ENCODE measurements at places on chromosomes 5 and 9.
A peak's percentile ranks its signal among the peaks of the same experiment; 100 is the strongest.

DNA sequence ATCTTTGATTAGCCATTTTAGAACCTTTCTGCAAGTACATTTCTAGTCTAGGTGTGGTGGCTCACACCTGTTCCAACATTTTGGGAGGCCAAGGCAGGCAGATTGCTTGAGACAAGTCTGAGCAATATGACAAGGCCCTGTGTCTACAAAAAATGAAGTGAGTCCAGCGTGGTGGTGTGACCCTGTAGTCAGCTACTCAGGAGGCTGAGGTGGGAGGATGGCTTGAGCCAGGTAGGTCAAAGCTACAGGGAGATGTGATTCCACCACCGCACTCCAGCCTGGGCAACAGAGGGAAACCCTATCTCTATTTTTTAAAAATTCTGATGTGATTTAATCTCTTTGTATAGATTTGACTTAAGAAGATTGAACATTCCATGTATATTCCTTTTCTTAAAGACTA is 95.7 kb upstream of the FAM120A start:
- DNase-seq, result no peak

DNA sequence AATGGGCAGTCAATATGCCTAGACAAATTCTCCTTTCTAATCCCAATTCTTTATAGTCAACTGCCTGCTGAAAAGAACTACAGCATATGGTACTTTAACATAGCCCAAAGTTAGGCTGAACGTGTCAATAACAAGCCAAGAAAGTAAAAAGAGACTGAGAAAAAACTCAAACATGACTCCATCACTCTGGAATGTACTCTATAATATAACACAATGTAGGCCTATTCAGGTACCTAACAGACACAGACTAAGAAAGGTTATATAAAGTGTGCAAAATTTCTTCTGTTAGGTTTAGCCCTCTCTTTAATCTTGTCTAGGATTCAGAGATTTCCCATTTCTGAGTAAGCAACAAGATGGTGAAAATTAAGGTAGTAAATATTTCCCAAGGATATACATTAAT is 209.7 kb upstream of the PRR16 start:
- peak; percentile 47 for DNase-seq

DNA sequence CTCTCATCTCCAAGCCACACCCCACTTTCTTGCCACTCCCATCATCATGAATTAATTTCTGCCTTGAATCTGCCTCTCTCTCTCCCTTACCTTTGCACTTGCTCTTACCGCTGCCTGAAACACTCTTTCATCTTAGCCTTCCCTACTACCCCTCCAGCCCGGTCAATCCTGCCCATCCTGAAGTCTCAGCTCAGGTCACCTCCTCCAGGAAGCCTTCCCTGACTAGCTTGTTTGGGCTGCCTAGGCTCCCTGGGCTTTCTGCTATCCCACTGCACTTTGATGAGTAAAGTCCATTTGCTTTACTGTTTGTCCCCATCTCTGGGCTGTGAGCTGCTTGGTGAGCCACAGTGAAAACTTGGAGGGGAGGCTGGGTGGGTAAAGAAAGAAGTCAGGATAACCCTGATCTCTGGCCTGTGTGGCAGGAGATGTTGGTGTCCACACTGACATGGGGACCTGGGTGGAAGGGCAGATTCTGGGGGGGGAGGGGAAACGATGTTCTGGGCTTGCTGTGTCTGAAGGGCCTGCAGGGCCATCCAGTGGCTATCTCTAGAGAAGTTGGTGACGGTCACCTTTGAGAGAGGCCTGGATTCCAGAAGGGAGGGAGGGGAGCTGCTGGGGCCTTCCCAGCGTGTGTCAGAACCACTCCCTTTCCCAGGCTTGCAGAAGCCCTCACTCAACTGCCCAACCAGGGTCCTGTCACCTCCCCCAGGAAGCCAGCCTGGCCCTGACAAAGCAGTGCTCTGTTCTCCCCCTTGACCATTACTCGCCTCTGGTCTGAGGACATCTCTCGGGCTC is 75.0 kb upstream of the DAB2IP start:
- DNase-seq, result no peak

- no peak for DNase-seq
Measured at GRCh38 chr5:156879665-156880285, 29.7 kb downstream of the PPP1R2B start.

GRCh38 chr5:80208381-80208780 is 47.5 kb downstream of the SERINC5 start:
- DNase-seq, result no peak

GRCh38 chr9:70065572-70065971 is 21.9 kb downstream of the MAMDC2 start:
- DNase-seq, result no peak

- DNase-seq, result no peak
Measured at GRCh38 chr5:142840575-142840974, 70.4 kb downstream of the ARHGAP26 start.

- no peak for DNase-seq
Measured at GRCh38 chr9:108709126-108709525, 146.7 kb downstream of the ACTL7B start.

GRCh38 chr5:125083981-125084380 is 337.5 kb upstream of the ZNF608 start:
- DNase-seq, result peak; percentile 13

GRCh38 chr9:128362774-128363173 is 8.4 kb upstream of the URM1 start:
- DNase-seq, result no peak

DNA sequence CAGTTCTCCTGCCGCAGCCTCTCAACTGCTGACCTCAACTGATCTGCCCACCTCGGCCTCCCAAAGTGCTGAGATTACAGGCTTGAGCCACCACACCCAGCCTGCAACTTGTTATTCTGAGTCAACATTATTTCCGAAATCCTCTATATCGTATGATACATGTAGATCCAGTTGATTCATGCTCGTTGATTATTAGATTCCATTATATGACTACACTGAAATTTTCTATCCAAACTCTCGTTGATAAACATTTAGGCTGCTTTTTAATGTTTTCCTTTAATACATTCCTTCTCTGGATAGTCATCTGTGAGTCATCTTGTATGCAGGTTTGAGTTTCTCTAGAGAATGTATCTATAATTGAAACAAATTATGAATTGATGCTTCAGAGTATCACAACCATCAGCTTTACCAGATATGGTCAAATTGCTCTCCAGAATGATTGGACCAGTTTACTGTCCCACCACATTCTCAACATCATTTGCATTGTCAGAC is 4.1 kb downstream of the CDK7 start:
- DNase-seq, result peak; percentile 83

DNA sequence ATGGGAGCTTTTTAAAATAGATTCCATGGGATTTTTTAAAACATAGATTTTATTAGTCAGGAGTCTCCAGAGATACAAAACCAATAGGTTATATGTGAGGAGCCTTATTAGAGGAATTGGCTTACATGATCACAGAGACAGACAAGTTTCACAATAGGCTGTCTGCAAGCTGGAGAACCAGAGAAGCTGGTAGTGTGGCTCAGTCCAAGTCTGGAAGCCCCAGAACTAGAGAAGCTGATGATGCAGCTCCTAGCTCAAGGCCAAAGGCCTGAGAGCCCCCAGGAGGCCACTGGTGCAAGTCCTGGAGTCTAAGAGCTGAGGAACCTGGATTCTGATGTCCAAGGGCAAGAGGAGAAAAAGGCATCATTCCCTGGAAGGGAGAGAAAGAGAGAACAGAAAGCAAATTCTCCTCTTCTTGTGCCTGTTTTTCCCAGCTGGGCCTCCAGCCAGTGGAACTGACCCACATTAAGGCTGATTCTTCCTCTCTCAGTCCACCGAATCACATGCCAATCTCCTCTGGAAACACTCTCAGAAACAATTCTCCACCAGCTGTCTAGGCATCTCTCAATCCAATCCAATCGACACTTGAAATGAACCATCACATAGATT is 59.3 kb downstream of the AHRR start:
- no peak for DNase-seq

DNA sequence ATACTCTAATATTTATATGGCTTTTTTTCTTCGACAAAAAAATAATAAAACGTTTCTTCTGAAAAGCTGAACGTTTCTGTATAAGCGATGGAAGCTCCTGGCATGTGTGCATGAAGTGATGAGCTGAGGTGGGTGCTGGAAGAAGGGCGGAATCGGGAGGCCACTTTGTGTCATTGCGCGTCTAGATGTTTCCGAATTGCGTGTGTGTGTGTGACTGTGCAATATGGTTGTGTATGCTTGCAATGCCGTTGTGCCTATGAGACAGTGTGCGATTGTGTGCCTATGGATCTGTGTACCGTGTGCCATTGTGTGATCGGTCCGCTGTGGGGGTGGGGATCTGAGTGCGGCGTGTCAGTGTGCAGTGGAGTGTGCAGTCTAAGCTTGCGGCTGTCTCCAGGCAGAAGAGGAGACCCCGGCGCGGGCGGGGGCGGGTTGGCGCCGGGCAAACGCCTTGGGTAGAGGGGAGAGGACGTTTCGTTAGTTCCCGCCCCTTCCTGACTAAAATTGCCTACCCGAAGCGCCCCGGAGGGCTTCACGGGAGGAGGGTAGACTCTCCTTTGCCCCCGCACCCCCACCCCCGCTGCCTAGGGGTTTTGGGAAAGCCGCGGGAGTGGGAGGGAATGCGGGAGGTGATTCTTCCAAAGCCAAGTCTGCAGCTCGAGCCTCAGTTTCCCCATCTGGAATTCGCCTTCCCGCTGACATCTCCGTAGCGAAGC is 24.2 kb downstream of the PCDHGC5 start:
- no peak for DNase-seq

DNA sequence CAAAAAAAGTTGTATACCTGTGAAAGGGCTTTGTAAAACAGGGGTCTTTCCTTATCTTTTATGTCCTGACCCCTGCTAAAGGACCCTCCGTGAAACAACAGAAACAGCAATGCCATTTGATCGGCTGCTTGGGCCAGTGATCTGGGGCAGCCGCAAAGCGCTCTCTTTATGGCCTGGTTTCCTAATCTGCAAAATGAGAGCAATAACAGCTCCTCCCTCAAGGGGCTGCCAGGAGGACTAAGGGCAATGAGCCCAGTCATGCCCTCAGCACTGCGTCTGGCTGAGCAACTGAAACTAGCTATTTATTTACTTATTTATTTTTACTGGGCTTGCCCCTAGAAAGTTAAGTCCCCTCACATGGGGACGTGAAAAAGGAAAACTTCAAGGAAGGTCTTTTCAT is 18.3 kb downstream of the CMBL start:
- no peak for DNase-seq

- DNase-seq, result peak; percentile 97
Measured at GRCh38 chr5:154197801-154198491, 7.4 kb downstream of the GALNT10 start.

GRCh38 chr9:72554221-72554641 is 32.8 kb downstream of the TMC1 start:
- no peak for DNase-seq

GRCh38 chr9:86557063-86557766 is 203.0 kb upstream of the TUT7 start:
- DNase-seq, result peak; percentile 93

GRCh38 chr9:18448101-18448500 is 25.9 kb upstream of the ADAMTSL1 start:
- DNase-seq, result no peak

- no peak for DNase-seq
Measured at GRCh38 chr9:4148231-4148561, 151.7 kb downstream of the GLIS3 start.

GRCh38 chr9:38226491-38226951 is 157.5 kb upstream of the SHB start:
- no peak for DNase-seq

DNA sequence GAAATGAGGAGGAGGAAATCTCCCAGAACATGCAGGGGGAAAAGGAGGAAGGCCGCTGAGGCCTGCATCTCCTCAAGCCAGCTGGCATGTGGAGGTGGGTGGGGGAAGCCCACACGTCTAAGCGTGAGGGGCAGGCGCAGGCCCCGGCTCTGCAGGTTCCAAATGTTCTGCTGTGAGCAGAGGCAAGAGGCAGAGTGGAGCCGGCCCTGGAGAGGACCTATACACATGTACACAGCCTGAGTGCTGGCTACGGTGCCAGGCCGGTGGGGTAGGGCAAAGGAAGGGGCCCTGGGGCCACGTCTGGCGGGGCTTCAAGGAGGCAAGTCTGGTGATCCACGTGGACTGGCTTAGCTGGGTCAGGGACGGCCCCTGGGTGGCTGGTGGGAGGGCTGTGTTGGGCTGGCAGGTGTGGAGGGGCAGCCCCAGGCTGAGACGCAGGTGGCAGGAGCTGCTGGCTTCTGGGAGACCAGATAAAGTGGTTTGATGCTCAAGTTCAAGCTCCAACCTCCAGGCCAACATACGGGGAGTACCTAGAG is 26.4 kb downstream of the LPCAT1 start:
- DNase-seq, result no peak

- DNase-seq, result no peak
Measured at GRCh38 chr5:155309021-155309746, 295.6 kb downstream of the KIF4B start.

- DNase-seq, result no peak
Measured at GRCh38 chr9:17665450-17665849, 86.6 kb downstream of the SH3GL2 start.

DNA sequence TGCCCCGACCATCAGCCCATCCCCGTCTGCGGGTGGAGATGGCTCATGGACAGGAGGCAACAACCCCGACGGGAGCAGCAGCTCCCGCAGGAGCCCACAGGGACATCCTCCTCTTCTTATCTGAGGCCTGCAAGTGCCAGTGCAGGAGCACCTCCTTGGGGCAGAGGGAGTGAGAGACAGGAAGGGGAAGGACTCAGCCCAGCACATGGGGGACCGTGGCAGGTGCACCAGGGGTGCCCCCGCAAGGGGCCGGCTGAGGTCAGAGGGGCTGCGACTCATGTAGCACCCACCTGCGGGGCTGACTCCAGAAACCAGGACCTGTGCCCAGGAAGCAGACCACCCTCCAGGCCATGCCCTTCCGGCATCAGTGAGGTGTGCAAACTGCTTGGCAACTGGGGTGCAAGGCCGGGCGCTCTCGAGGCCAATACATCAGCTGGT is 259.8 kb upstream of the ADAMTS16 start:
- DNase-seq, result no peak

GRCh38 chr5:129770024-129770820 is 22.3 kb downstream of the MINAR2 start:
- DNase-seq, result no peak

DNA sequence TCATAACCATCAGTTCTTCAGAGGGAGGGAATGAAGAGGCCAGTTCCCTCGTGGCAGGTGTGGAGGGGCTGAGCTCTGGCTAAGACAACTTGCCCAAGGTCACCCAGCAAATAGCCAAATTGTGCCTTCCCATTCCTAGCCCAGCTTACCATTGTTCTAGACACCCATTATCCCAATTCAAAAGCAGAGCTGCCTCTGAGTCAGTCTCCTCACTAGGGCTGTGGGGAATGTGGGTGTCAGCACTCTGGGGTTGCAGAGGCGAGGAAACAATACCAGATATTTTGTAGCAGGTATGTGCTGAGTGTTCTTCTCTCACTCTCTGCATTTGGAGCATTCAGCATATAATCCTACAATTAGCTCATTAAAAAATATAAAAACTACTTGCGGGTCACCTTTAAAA is 270.8 kb downstream of the PSAT1 start:
- DNase-seq, result no peak

DNA sequence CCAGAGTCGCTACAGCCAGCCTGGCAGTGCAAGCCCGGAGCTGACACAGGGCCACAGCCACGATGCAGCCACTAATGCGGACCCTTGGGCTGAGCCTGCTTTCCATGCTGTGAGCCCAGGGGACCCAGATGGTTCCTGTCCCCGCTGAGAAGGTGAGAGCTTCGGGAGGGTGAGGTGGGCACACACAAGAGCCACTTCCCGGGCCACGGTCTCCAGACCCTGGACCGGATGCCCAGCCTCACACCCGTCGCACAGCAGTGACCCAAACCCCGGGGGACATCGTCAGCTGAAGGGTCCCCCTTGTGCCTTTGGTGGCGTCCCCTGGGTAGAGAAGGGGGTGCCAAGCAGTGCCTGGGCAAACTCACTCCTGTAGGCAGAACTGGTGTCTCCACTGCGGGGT is 13.4 kb downstream of the PAEP start:
- DNase-seq, result no peak

GRCh38 chr9:129806061-129806460 is 3.1 kb downstream of the TOR1B start:
- DNase-seq, result no peak
